Epithelial cell of proximal tubule (primary cell): ENCODE measurements at places on chromosomes 12 and 14. TPM values are rescaled to one million over a fixed set of nuclear protein-coding genes. Genes with fewer than 3 reads are reported as not detected.

ENDOU gene
- not detected in 2 replicates for total RNA-seq

FBXO21 gene
- total RNA-seq, result 32.0 and 35.7 TPM in 2 replicates

DNA sequence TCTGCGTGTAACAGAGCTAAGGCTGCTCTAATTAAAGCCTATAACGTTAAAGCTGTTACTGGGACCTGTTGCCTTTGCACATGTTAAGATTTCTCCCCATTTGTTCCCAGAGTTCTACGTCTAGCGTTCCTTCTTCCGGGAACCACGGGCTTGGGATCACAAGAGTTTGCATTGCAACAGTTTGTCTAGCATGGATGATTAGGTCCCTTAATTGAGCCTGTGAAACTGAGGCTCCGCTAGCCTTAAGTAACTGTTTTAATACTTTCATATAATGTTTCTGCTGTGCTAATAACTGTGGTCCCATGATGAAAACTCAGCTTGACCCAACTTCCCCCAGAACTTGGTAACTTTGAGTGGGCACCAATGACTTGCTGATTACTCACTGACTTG lies 16.7 kb upstream of the LYZ start:
- peak; percentile 18 for DNase-seq

- DNase-seq, result no peak
These were observed 92.3 kb downstream of the ERC1 start for GRCh38 chr12:1083151-1083888.

DNA sequence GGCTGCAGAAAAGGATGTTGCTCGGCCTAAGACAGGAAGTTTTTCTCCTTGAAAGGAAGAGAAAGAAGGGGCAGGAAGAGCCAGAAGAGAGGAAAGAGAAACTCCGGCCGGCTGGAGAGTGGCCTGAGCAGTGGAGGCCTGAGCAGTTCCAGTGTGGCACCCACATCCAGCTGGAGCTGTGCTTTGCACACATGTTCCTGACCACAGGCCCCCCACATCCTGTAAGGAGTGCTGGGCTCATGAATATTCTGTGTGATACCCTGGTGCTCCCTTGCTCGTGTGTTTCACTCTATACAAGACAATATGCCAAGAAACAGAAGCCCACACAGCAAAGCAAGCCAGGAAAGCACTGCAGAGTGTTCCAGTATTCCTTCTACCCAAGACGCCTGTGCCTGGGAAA lies 27.1 kb downstream of the POLE start:
- DNase-seq, result no peak

GRCh38 chr14:103408491-103409155 lies 23.4 kb downstream of the MARK3 start:
- no peak for DNase-seq

NTS gene
- total RNA-seq, result 0.51 TPM in 1 of 2 replicates, not detected in the other

- DNase-seq, result no peak
These were observed 12.3 kb downstream of the MAP3K12 start for GRCh38 chr12:53486736-53487487.

GRCh38 chr12:71445071-71445470 lies 5.5 kb downstream of the LGR5 start:
- DNase-seq, result no peak

GRCh38 chr14:74049876-74050495 lies 30.8 kb downstream of the BBOF1 start:
- no peak for DNase-seq

DNA sequence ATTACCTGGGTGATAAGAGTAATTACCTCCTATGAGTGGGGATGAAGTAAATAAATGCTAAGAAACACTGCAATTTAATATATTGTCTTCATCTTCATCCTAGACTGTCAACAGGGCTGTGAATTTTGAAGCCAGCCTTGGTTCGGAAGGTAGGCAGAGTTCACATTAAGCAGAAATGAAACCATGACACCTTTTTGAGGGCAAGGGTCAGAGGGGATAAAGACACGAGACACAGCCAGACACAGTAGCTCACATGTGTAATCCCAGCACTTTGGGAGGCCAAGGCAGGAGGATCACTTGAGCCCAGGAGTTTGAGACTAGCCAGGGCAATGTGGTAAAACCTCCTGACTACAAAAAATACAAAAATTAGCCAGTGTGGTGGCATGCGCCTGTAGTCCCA lies 224.7 kb downstream of the MON2 start:
- no peak for DNase-seq

GRCh38 chr12:12582895-12583303 lies 20.2 kb upstream of the DUSP16 start:
- no peak for DNase-seq

DNA sequence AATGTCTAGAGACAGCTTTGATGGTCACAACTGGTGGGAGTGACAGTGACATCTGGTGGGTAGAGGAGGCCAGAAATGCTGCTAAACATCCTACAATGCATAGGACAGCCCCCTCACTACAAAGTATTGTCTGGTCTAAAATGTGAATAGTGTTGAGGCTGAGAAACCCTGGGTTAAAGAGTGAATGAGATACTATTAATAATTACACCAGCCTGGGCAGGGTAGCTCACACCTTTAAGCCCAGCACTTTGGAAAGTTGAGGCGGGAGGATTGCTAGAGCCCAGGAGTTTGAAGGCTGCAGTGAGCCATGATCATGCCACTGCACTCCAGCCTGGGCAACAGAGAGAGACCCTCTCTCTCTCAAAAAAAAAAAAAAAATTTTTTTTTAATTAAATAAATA lies 11.1 kb downstream of the SVOP start:
- no peak for DNase-seq

ASCL1 gene
- total RNA-seq, result not detected in 2 replicates

DNA sequence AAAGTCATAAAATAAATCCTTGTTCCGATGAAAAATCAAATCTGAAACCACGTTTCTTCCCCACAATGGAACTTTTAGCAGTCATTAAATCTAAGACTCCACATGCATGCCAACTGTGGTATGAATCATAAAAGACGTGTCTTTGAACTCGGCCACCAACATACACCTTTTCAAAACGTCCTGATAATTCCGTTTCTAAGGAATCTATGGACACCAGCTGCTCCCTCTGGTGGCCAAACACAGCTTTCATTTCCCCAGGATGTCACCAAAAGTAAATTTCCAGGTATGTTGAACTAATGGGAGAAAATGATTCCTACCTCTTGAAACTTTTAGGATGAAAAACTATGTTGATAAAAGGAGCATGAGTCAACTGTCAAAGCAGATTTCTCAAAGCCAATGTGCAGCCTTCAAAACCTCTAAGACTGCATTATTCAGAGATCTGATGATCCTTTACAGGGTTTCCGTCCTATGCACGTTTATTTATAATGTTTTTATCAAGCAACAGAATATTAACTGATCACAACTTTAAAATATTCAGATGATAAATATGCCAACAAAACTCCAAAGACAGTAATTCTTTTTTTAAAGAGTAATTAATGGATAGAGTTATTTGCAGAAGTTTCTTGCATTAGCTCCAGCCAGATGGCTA lies 96.2 kb downstream of the CIT start:
- no peak for DNase-seq

CD69 gene
- total RNA-seq, result 0.12 and 1.4 TPM in 2 replicates
